Occipital lobe (tissue), 3 donors: ENCODE measurements at places on chromosomes 2 and 18. TPM values are rescaled to one million over a fixed set of nuclear protein-coding genes. Genes with fewer than 3 reads are reported as not detected.

DNA sequence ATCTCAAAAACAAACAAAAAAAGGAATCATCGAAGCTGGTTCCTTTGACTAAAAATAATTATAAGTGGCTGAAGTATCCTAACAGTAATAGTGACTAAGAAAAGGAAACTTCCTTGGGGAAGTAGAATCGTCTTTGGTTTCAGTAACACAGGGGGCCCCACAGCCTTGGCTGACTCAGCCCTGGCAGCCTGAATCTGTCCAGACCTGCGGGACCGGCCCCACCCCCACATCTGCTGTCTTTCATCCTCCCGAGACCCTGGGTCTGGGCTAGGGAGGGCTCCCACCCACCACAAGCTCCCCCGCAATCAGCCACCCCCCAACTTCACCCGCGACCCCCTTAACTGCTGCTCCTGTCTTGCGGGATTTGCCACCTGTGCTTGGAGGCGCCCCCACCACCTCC, 1452.6 kb upstream of the ACVR2A start:
- no peak for DNase-seq

DNA sequence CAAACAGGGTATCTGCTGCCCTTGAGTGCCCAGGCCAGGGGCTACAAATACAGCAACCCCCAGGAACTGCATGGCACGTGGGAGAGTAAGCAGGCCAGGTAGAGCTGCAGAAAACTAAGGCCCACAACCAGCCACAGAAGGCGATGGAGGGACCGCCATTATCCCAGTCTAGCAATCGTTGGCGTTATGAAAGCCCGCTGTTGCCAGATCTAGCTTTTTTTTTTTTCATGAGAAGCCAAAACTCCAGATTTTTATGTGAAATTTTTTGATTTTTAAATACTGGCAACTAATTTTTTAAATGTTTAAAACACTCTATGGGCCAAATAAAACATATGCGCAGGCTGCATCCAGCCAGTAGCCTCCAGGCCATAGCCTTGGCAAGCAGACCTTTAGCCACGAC, 59.8 kb downstream of the DNMT3A start:
- DNase-seq = no peak

- DNase-seq = no peak
Measured at GRCh38 chr2:108409768-108410167, 32.0 kb downstream of the SULT1C4 start.

DNA sequence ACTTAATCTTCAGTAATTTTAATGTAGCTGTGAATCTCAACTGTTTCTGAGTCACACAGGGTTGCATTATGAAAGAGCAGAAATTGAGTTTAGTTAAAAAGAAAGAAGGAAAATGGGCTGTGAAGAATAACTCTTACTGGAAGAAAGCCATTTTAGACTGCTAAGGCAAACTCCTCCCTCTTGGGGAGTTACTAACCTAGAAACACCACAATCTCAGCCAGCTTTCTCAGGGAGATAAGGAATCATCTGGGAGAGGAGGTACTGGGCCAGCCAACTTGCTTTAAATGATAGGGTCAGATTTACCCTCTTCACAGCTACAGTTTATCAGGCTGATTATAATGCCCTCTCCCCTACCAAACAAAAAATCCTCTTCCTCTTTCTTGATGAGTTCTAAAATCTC, 119.5 kb downstream of the CCDC148 start:
- no peak for DNase-seq

DNA sequence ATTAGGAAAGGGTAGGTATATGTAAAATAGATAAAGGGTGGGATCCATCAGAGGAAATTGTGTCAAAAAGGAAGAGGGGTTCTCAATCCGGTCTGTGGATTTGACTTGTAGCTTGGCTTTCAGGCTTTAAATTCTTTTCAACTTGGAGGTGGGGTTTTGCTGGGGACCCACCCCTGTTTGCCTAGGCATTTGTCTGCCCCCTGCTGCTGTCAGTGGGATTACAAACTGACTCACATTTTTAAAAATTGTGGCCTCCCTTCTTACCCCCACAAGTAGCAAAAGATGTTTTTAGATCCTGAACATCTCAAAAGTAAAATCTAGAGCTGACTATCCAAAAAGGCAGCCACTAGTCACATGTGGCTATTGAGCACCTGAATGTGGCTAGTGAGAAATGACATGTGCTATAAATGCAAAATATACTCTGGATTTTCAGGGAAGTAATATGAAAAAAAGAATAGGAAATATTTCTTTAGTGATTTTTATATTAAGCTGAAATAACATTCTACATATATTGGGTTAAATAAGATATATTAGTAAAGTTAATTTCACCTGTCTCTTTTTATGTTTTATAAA, 178.9 kb downstream of the GFPT1 start:
- DNase-seq = no peak

DNA sequence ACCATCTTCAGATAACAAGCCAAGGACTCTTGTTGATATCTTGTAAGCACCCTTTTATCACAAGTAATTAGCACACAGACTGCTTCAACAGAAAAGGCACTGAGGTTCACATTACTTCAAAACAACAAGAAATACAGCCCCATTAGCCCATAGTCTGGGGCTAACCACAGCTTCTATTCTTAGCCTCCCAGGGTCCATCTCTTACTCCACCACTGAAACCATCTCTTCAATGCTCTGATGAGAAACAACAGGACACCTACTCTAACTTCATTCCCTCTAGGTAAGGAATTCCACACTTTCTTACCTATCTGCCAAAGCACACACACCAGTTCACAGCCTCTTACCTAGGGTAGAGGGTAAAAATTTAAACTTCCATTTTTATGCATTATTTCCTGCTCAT, 26.4 kb upstream of the CYTIP start:
- DNase-seq = no peak

- DNase-seq = no peak
Measured at GRCh38 chr2:157336137-157337010, 10.8 kb upstream of the ERMN start.

- no peak for DNase-seq
Measured at GRCh38 chr18:57923611-57924010, 120.4 kb upstream of the NEDD4L start.

DNA sequence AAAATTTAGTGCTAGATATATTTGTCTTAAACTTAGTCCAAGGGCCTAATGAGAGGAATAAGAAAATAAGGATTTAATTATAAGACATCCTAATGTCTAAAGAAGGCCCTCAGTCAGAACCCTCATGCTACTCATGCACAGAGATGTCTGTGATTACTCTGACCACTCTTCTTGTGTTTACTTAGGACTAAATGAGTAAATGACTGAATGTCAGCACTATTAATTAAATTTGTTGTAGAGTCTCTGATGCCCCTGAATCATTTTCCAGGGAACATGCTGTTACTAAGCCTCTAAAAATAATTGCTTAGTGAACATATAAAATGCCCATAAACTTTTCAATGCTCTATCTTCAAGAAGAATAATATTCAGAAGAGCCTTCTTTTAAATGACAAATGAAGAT, 32.4 kb downstream of the GULP1 start:
- no peak for DNase-seq

The GMPPA gene
- 7.5 TPM for total RNA-seq

The TIMM21 gene
- 36.0 TPM for total RNA-seq

The ERMN gene
- total RNA-seq = 0.47 TPM

The TCF23 gene
- not detected for total RNA-seq
